RPMI8226 (cell line): ENCODE measurements at places on chromosomes 4 and X.

DNA sequence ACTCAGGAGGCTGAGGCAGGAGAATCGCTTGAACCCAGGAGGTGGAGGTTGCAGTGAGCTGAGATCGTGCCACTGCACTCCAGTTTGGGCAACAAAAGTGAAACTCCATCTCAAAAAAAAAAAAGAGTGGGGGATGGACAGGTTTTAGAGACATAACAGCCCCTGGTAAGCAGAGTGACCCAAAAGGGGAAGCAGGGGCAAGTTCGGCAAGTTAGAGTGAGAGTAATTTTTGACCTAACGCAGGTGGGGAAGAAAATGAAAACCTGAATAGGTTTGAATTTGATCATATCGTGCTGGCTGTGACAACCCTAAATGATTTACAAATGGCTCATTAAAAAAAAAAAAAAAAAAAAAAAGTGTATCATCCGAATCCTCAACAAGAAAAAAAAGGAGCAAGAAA lies 25.7 kb upstream of the TMEM131L start:
- DNase-seq = peak; percentile 9

DNA sequence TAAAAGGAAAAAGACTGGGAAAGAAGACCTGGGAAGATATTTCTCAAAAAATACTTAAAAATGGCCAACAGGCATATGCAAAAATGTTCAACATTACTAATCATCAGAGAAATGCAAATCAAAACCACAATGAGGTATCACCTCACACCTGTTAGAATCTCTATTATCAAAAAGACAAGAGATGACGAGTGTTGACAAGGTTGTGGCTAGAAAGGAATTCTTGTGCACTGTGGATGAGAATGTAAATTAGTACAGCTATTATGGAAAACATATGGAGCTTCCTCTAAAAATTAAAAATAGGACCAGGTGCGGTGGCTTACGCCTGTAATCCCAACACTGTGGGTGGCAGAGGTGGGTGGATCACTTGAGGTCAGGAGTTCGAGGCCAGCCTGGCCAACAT lies 50.0 kb downstream of the C4orf46 start:
- DNase-seq = no peak

DNA sequence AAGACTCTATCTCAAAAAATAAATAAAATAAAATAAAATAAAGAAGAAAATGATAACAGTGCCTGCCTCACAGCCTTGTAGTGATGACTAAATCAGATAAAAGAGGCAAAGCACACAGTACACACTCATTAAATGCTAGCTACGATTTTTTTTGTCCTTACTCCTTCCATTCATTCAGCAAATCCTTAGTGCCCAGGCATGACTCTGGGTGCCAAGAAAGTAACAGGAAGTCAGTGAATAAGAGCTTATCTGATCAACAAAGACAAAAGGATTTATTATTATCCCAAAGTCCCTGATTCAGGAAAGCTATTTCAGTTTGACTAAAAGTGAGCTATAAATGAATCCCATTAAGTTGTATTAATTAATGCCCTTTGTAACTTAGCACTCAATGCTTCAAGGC lies 92.7 kb downstream of the SH3KBP1 start:
- DNase-seq = no peak

- DNase-seq = no peak
Observed at GRCh38 chrX:16368696-16369095, 201.4 kb downstream of the MAGEB17 start.

DNA sequence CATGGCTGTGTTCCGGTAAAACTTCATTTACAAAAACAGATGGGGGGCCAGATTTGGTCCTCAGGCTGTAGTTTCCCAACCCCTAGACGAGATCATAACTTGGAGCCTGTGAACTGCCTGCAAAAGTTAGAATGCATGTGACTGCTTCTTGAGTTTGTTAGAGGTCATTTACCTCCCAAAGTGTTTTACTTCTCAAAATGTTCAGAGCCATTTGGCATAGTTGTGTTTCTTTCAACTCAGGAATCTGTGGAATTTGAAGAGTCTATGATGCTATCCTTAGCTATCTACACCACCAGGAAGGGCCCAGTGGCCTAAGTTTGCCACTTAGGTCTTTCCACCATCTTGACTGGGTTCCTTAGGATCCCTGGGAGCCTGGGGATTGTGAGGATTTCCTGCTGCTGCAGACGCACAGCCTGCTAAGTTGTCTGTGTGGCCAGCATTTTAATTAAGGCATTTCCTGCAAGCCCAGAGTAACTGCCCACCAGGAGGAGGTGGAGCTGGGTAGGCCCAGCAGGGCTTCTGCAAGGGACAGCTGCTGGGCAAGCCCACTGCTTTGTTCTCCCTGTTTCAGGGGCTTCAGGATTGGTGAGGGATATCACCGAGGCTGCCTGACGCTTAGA lies 53.1 kb downstream of the CCNI start:
- no peak for DNase-seq

GRCh38 chrX:25001808-25002660 lies 13.7 kb downstream of the ARX start:
- DNase-seq = no peak

GRCh38 chr4:82031376-82031927 lies 342.3 kb downstream of the HNRNPD start:
- DNase-seq = no peak

DNA sequence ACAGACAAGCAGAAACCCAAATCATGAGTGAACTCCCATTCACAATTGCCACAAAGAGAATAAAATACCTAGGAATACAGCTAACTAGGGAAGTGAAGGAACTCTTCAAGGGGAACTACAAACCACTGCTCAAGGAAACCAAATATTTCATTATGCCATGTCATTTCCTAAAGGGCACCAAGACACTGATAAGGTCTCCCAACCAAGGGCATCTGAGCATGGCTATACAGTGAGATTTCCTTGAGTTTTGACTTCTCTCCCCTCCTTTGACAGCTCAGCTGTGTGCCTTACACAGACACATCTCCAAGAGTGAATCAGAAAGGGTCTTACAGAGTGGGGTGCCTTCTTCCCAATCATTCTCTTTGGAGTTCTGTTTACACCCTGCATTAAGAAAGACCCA lies 40.4 kb downstream of the PCDH7 start:
- DNase-seq = no peak

DNA sequence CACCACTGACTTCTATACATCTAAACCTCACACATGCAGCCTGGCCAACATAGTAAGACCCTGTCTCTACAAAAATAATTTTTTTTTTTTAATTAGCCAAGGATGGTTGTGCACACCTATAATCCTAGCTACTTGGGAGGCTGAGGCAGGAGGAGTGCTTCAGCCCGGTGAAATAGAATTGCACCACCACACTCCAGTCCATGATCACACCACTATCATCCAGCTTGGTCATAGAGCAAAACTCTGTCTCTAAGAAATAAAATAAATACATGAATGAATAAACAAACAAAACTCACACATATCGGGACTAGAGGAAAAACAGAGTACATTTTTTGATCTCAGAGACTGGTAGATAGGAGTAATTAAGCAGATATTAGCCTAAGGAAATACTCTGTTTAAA lies 66.6 kb upstream of the PDE5A start:
- DNase-seq = no peak

DNA sequence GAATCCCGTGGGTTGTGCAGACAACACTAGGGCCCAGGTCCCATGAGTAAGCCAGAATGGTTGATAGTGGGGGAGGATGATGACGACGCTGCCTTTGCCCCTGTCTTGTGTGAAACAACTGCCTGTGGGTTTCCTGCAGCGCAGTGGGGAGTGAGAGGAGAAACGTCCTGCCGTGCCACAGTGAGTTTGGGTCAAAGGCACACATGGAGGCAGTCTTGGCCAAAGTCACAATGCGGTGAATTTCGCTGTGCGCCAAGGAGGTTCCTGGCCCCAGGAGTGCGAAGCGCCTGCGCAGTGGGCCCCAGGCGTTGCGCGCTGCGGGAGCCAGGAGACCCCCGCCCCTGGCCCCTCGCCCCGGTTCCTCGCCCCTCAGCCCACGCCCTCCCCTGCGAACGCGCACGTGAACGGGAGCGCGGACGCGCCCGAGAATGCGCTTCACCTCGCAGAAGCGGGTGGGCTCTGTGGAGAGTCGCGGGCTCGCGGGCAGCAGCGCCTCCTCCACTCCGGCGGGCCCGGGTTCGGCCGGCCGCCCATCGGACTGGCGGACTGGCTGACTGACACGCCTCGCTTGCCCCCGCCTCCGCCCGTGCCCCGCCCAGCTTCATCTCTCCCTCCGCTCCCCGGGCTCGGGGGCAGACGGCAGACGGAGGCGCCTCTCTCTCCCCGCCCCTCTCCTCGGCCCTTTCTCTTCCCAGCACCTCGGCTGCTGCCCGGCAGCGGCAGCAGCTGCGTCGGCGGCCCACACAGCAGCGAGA lies at the start of gene NUDT10:
Gene NUDT10 (plus strand): TSS at position 635 of the 755 bp plus-strand sequence. CDS start 144 bp downstream, outside the sequence.
- DNase-seq = no peak

- peak; percentile 29 for DNase-seq
Observed at GRCh38 chrX:38929966-38930421, 128.7 kb downstream of the MID1IP1 start.

DNA sequence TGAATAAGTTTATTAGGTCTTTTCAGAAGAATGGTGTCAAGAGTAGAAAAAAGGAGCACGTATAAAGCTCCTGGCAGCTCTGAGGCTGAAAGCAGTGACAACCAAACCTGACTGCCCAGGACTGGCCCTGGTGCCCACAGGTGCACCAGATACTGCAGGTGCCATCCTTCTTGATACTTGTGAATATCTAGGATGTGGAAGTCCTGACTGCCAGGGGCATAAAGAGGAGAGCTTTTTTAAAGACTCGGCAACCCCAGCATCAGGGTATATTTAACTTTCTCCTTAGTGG lies 60.7 kb downstream of the TMEM150C start:
- no peak for DNase-seq

- DNase-seq = no peak
Observed at GRCh38 chr4:168955674-168956073, 54.4 kb downstream of the CBR4 start.

DNA sequence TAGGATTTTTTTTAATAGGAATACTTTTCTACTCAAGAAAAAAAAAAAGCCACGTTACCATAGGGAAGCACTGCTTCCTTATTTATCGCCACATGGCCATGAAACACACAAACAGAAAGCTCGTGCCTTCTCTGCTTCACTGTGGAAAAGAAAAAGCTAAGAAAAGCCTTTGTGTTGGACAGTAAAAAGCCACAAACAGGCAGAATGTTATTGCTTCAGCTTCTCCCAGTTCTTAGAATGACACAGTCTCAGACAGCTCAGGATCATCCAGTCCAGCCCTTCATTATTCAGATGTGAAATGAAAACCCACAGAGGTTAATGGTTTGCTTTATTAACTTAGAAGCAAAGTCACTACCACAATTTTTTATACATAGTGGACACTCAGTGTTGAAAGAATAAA lies 181.6 kb upstream of the NOCT start:
- no peak for DNase-seq

DNA sequence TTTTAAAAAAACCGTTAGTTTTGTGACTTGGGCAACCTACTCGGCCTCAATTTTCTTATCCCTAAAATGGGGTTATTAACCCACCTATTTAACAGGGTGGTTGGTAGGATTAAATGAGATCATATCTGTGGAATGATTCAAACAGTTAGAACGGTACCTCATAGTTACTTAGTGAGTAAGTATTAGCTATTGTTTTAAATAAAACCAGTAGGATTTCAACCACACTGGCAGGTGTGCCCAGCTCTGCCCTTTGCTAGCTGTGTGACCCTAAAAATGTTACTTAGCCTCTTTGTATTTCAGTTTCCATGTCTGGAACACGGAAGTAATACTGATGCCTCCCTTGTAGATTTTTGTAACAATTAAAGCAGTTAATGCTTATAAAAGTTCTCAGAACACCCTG lies 225.8 kb upstream of the SPRY1 start:
- DNase-seq = no peak

- DNase-seq = no peak
Observed at GRCh38 chr4:121806411-121806810, 5.3 kb downstream of the EXOSC9 start.

GRCh38 chrX:15674514-15674840 lies 9.9 kb upstream of the CLTRN start:
- DNase-seq = peak; percentile 3

- DNase-seq = no peak
Observed at GRCh38 chrX:151985531-151985930, 11.1 kb upstream of the GABRE start.

DNA sequence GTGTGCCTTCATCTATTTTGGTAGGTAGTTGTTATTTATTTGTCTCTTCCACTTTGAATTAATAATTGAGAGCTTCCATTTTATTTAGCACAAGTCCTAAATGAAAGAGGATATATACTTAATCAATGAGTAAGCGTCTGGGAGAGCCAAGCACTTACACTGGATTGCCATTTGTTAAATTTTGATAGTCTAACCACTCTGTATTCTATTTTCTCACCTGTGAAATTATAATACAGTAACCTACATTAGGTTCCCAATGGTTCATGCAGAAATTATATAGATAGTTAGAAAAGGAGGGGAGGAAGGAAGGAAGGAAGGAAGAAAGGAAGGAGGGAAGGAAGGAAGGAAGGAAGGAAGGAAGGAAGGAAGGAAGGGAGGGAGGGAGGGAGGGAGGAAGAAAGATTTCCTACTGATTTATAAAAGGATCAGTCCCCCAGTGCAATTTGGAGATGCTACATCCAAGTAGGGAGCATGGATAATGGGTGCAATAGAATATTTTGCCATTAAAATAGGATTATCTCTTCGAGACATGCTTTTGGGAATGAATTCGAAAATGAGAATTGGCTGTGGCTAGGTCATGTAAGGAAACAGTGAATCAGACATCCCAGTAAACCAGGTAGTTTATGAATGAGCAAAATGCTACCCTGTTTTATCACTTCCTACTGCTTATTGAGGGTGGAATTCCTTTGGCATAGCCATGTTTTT lies 239.8 kb downstream of the PCDH7 start:
- DNase-seq = no peak

GRCh38 chr4:2938906-2939305 lies 24.3 kb downstream of the NOP14 start:
- DNase-seq = no peak

GRCh38 chr4:22607382-22607781 lies 85.4 kb upstream of the GBA3 start:
- peak; percentile 14 for DNase-seq

DNA sequence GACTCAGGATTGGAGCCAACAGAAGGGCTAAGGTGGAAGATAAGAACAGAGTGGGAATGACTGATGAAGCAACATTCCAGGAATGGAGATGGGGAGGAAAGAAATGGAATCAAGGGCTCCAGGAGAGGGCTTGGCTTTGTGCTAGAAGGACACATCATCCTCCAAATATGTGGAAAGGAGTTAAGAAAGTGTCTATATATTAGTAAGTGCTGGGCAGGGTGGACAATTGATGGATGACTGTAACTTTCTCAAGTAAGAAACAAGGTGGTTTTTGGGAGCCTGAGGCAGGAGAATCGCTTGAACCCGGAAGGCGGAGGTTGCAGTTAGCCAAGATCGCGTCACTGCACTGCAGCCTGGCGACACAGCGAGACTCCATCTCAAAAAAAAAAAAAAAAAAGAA lies 71.6 kb upstream of the NFKB1 start:
- no peak for DNase-seq

DNA sequence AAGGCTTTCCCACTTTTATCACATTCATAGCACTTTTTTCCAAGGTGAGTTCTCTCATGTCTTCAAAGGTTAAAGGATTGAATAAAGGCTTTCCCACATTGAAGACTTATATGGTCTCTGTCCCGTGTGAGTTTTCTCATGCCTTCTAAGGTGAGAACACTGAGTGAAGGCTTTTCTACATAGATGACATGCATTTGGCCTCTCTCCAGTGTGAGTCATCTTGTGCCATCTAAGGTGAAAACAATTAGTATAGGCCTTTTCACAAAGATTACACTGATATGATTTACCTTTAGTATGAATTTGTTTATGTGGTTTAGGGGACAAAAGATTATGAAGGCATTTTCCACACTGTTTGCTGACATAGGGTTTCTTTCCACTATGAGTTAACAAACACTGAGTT lies 21.2 kb downstream of the USP17L30 start:
- DNase-seq = no peak

- no peak for DNase-seq
Observed at GRCh38 chr4:68724426-68724825, 54.0 kb upstream of the UGT2B15 start.
